Activated T-helper 1 cell treated with anti-CD3 and anti-CD28 coated beads, Interleukin-2, amount 50 U/mL, for 16 hours (primary cell): ENCODE measurements at places on chromosomes 7 and 10.

GRCh38 chr7:74405191-74405898 is 48.4 kb upstream of the GTF2IRD1 start:
- DNase-seq: no peak

DNA sequence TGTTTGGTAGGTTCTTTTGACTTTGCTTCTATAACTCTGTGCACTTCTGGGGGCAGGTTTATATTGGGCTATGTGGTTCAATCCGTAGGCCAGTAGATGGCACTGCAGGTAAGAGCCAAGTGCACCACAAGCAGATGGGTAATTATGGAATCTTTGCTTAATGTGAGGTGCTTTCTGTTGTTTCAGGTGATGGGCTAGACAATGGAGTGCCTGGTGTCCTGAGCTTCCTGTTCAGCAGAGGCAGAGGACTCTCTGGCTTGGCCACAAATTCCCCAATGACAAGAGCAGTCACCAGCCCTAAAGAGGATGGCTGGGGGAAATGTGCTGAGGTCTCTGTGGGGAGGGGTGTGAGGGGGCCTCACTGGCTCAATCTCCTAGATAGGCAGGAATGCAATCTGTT is 455.0 kb downstream of the CCSER2 start:
- no peak for DNase-seq

- no peak for DNase-seq
These were observed 167.0 kb downstream of the SFMBT2 start for GRCh38 chr10:7243873-7244272.

DNA sequence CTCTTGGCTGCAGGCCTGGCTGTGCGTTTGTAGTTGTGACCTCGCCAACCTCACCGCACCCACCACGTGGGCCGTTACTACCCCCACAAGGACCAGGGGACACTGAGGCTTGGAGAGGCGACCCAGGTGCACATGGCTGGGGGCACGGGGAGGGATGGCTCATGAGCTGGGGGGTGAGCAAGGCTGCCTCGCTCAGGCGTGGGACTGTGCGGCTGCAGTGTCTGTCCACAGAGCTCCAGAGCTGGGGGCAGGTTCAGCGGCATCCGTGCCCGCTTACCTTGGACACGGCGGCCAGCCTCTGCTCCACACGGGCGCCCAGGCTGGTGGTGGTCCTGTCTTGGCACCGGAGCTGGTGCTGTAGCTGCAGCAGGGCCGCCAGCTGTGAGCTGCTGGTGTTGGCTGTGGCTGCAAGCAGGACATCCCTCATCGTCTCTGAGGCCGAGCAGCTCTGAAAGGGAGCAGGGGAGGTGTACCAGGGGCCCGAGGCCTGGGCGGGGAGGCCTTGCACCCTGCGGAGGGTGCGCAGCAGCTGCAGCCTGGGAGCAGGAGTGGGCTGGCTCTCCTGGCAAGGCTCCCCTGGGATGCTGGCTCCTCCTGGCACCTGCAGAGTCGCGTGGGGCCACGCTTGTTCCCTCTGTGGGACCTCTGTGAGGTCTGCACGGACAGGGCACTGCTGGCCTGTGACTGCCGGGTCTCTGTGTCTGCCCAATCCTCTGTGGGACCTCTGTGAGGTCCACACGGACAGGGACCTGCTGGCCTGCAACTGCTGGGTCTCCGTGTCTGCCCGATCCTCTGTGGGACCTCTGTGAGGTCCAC is 60.0 kb upstream of the NKX6-2 start:
- no peak for DNase-seq

GRCh38 chr7:129750091-129750490 is 138.6 kb downstream of the NRF1 start:
- no peak for DNase-seq

- DNase-seq: no peak
These were observed 13.1 kb downstream of the NPTX2 start for GRCh38 chr7:98630149-98630548.

- DNase-seq: no peak
These were observed 35.8 kb upstream of the PLPP4 start for GRCh38 chr10:120421250-120421649.

GRCh38 chr10:23230582-23230981 is 38.5 kb downstream of the PTF1A start:
- DNase-seq: no peak

GRCh38 chr10:78408671-78409472 is 375.2 kb downstream of the RPS24 start:
- DNase-seq: no peak

- DNase-seq: no peak
These were observed 40.5 kb downstream of the ADCYAP1R1 start for GRCh38 chr7:31092606-31093005.

DNA sequence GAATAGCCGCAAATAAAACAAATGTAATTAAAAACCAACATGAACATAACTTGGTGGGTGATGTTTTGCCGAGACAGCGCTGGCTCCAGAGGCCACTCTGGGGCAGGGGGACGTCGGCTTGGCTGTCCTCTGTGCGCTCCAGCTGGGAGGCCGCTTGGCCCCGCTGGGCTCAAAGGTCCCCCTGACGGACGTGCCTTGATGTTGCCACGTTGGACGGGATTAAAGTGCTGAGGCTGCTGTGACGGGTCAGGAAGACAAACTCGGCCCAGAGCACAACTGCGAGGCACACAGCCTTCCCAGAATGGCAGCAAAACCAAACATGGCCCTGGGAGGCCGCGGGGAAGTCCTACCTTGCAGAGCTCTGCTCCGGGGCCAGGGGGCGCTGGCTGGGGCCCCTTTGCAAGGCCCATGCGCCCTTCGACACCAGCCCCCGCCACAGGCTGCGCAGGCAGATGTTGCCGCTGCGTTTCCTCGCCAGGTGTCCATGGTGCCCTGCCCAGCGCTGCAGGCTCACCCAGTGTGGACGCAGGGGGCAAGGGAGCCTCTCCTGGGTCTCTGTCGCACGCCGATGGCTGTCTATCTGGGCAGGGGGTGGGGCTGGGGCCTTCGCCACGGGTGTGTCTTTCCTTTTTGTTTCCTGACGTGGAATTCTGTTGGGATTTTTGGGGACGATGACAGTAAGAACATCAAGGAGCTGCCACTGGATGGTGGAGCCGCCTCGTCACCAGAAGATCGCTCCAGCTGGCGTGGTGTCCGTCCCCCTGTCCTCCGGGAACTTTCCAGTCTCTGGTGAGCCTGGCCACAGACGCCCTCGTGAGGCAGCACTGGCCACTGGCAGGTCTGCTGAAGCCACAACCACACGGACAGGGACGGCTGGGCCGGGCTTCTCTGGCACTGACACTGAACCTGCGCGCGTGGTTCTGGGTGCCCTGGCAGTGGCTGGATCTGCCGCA is 99.6 kb upstream of the DIP2C start:
- DNase-seq: no peak

- no peak for DNase-seq
These were observed 68.4 kb downstream of the PPP1R3C start for GRCh38 chr10:91564508-91564907.
